ENCODE measurements at places on chromosomes 1 and 21. TPM values are rescaled to one million over a fixed set of nuclear protein-coding genes. Genes with fewer than 3 reads are reported as not detected.

DNA sequence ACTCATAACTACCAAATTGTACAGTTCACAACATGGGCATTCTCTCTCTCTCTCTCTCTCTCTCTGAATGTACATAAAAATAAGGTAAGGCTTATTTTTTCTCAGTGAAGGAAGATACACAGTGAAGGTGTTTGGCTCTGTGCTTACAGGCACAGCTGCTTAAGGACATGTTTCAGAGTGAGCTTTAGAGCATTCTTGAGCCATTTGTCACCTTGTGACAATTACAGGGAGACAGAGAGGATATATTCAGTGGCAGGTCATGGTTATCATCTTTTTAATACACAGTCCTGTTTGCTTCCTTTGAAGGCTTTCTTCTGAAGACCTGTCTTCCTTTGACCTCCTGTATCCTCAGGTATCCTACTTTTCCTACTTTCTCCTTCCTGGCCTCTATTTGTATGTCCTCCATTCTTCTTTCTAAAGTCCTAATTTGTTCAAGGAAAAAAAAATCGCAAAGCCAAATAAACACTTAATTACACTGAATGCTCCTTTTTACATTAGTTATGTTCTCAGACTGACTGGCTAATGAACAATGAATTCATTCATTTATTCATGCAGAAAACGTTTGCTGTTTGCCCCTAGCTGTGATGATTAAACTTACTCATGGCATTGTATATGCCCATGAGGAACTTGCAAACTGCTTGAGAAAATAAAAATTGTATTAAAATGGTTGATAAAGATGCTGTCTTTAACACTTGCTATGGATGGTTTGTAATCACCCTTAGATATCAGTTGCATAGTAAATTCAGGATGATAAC is 33.4 kb downstream of the HSD17B7 start:
- H3K27me3 ChIP-seq, result peaks cover 9% of the 10 kb centered on the region
- peaks cover 9% of the 10 kb centered on the region for H3K4me1 ChIP-seq
- no peak overlapping the region for H3K27ac ChIP-seq
- no peak overlapping the region for H3K4me3 ChIP-seq
- H3K36me3 ChIP-seq, result no peaks in the 10 kb centered on the region

DNA sequence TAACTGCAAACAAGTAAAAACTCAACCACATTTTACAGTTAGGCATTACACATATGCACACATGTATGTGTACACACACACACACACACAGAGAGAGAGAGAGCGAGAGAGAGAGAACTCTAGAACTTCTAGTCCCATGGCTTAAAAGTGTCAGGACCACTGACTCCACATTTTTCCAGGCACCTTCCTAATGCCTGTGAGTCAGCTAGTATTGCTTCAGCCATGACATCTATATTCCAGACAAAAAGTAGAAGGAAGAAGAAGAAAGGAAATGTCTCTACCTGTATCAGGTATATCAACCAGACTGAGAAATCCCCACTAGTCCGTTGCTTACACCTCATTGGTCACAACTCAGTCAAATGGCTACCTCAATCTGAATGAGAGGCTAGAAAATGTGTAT is 31.9 kb upstream of the TACSTD2 start:
- no peaks in the 10 kb centered on the region for H3K36me3 ChIP-seq
- H3K4me3 ChIP-seq, result no peak overlapping the region
- DNase-seq, result no peak
- H3K27me3 ChIP-seq, result peaks cover 6% of the 10 kb centered on the region
- H3K4me1 ChIP-seq, result no peaks in the 10 kb centered on the region
- no peak overlapping the region for H3K27ac ChIP-seq

DNA sequence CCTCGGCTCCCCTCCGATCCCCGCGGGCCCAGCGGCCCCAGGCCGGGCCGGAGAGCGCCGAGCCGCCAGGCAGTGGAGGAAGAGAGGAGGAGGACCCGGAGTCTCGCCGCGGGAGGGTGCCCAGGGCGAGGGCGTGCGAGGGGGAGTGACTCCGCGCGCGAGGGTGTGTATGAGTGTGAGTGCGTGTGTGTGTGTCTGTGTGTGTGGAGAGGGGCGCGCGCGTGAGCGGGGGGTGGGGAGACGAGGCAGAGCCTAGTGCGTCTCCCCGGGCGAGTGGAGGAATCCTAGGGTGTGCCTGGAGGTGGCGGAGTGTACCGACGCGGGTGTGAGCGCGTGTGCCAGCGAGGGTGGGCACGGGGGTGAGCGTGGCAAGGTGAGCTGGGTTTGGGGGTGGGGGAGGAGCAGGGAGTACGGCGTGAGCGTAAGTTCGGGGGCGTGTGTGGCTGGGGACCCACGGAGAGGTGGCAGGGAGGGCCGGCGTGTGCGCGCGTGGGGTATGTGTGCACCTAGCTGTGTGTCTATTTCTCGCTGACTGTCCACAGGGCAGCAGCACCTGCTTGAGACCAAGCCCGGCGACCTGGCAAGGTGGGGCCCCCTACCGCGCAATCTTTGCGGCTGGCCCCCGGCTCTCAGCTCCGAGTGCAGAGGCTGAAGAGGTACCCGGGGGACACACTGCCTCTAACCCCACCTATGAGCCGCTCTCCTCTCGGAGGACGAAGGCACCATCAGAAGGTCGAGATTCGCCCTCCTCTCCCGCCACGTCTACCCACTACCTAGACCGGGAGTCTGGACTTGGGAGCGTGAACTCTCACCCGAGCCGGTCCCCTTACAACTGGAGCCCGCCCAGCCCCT is 784 bp upstream of the KCND3 start:
- no peak overlapping the region for H3K4me3 ChIP-seq
- H3K4me1 ChIP-seq, result peaks cover 10% of the 10 kb centered on the region
- H3K27me3 ChIP-seq, result peaks cover 56% of the 10 kb centered on the region
- no peak for DNase-seq
- H3K36me3 ChIP-seq, result no peaks in the 10 kb centered on the region

DNA sequence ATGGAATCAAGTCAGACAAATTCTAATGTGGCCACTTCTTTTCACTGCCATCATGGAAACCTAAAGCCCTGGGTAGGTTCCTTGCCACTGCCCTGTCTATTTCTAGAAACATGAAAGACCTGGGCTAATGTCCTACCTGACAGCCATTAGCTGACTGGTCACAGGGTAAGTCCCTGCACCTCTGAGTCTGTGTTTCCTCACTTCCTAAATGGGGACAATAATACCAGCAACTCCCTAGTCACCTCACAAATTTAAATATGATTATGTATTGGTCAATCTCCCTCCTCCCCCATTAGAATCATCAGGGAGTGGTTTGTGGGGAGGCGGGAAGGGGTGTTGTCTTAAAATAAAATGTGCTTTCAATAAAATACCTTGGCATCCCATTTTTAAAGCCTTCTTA is 2.2 kb downstream of the CREG1 start:
- no peaks in the 10 kb centered on the region for H3K27me3 ChIP-seq
- peaks cover 25% of the 10 kb centered on the region for H3K4me1 ChIP-seq
- H3K36me3 ChIP-seq, result peaks cover 4% of the 10 kb centered on the region

DNA sequence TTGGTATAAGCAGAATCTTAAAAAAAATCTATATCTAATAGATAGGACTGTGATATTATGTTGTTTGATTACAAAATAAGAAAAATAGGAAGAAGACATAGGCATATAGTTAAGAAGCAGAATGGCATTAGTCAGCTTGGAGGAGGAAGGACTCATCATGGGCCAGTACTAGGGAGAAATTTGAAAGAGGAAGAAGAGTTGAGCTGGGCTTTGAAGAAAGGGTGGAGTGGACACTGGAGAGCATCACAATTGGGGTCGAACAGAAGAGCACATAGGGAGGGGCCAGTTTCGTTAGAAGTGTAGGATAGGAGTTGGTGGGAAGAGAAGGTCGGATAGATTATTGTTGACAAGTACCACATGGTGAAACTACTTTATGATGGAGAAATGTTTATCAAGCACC is 129.3 kb downstream of the CACHD1 start:
- no peaks in the 10 kb centered on the region for H3K27me3 ChIP-seq
- H3K27ac ChIP-seq, result no peak overlapping the region

Gene RCOR3
- 60.5 TPM for total RNA-seq

Gene TRIM58
- 0.20 TPM for total RNA-seq

All from CD4-positive, alpha-beta T cell (primary cell).